NCI-H526 treated with DMSO at 0.1 percent for 48 hours (cell line): ENCODE measurements at places on chromosomes 1 and 21.
A peak's percentile ranks its signal among the peaks of the same experiment; 100 is the strongest.

GRCh38 chr1:175737451-175737850 lies 5.9 kb downstream of the TNR start:
- no peak for DNase-seq

DNA sequence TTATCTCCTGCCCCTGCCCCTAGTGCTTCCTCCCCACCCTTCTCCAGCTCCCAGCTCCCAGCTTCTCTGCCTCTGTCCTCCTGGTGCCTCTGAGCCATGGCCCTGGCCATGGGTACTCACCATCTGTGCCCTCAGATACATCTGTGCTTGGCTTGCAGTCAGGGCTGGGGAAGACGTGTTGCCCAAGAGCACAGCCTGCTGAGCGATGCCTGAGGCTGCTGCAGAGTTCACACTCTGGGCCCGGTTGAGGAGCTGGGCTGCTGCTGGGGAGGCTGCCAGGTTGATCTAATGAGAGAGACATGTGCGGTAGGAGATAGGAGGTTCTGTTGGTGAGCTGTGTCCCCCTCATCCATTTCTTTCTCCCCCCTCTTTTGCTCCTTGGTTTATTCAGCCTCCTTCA lies 49.4 kb upstream of the A3GALT2 start:
- no peak for DNase-seq

- DNase-seq, result no peak
These were observed 164.8 kb downstream of the KCNJ6 start for GRCh38 chr21:37751268-37751975.

DNA sequence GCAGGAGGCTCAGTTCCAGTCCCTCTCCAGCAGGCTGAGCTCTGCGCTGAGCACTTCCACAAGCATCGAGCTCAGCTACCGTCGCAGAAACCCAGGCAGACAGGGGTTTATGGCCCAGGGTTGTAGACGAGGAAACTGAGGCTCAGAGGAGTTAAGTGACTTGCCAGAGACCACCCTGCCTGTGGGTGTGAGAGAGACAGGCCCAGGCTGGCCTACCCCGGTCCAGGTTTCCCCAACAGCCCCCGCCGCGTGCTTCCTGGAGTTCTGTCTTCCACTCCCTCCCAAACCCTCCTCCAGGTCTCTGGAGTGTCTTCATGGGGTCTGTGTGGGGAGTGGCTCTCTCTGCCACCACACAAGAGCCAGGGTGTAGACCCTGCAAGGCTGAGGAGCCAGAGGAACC lies 615.9 kb downstream of the PTPRU start:
- DNase-seq, result no peak

GRCh38 chr1:118461154-118461553 lies 276.1 kb upstream of the SPAG17 start:
- no peak for DNase-seq

- DNase-seq, result no peak
These were observed 183.6 kb downstream of the TTLL7 start for GRCh38 chr1:83815330-83815729.

DNA sequence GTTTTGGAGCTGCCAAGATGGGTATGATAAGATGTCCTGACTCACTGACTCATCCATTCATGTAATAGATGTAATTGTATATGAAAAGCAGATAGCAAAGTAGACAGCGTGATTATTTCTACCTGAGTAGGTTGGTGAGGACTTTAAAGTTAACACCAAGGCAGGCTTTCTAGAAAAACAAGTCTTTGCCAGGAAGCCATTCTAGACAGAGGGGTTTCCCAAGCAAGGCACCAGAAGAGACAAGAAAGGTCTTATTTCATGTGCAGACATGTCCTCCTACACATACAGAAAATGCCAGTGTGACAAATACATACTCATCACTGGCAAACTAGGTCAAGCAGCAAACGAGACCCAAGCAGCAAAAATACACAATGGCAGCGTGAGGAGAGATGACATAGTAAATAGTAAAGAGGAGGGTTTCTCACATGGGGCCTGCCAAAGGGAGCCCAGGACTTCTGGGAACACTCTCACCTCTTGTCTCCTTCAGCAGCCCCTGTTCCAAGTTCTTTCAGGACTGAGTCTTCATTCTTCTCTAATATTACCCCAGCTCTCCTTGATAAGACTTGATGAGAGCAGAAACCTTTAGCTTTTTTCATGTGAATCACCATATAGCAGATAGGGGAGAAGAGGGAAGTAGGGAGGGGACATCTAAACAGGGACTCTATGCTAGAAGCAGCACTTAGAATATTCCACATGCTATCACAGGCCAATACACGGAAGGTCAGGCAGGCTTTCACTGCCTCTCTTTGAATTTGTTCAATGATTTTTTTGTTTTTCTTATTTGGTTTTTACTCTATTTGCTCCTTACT lies 114.6 kb upstream of the ATP1B1 start:
- peak; percentile 73 for DNase-seq

GRCh38 chr1:63023637-63024036 lies 239.7 kb downstream of the ATG4C start:
- DNase-seq, result no peak

DNA sequence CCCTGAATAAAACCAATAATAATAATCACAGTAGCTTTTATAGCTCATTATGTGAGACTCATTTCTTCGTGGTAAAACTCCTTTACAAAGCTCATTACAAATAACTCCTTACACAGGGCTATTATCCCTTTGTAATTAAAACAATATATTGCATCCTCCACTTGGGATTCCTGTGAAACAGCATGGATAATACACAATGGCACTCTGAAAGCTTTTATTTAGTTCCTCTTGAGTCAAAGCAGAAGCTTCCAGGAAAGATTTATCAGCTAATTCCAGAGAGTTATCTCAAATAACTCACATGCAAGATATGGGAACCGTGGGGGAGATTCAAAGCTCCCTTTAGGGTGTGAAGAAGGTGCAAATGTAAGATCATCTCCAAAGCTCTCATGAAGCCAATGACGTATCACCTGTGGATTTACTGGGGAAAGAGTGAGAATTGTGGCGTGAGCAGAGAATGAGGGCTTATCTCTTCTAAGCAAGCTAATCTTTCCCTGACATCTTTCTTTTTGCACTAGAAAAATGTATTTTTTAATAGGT lies 60.4 kb upstream of the GJA5 start:
- no peak for DNase-seq

- DNase-seq, result peak; percentile 21
These were observed 490 bp downstream of the SERINC2 start for GRCh38 chr1:31413405-31414001.

DNA sequence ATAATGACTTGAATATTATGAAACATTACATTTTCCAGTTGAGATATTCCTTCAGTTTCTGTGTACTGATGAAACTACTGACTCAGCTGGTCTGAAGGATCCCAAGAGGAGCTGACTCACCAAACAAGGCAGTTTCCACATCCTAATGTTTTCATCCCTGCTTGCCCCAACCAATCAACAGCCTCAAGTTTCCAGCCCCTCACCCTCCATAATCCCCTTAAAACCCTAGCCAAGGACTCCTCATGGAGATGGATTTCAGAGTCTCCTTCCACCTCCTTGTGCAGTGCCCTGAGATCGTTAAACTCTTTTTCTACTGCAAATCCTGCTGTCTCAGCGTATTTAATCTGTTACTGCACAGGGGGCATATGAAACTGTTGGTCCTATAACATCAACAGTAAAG lies 83.1 kb upstream of the HAO2 start:
- DNase-seq, result no peak

- no peak for DNase-seq
These were observed 2.1 kb upstream of the CIART start for GRCh38 chr1:150280138-150280707.

DNA sequence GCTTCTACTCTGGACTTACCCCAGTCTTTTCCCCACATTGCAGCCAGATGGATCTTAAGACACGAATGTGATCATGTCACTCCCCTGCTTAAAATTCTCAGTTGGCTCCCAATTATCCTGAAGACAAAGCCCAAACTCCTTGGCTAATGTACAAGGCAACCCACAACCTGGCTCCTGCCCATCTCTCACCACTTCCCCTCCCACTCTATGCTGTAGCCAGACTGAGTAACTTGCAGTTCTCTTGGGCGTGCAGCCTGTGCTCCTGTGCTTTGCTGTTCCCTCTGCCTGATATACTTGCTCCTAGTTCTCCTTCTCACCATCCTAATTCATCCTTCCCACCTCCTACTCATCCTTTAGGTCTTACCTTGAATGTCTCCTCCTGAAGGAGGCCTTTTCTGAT lies 56.2 kb downstream of the LGR6 start:
- no peak for DNase-seq

DNA sequence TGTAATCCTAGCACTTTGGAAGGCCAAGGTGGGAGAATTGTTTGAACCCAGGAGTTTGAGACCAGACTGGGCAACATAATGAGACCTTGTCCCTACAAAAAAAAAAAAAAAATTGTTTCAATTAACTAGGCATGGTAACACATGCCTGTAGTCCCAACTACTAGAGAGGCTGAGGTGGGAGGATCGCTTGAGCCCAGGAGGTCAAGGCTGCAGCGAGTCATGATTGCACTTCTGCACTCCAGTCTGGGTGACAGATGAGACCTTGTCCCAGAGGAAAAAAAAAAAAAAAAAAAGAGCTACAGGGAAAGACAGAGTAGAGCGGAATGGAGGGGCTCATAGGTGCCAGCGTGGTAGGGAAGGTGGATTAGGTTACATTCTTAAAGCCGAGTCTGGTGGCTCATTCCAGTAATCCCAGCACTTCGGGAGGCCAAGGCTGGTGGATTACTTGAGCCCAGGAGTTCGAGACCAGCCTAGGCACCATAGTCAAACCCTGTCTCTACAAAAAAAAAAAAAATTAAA lies 21.0 kb upstream of the PADI6 start:
- no peak for DNase-seq

DNA sequence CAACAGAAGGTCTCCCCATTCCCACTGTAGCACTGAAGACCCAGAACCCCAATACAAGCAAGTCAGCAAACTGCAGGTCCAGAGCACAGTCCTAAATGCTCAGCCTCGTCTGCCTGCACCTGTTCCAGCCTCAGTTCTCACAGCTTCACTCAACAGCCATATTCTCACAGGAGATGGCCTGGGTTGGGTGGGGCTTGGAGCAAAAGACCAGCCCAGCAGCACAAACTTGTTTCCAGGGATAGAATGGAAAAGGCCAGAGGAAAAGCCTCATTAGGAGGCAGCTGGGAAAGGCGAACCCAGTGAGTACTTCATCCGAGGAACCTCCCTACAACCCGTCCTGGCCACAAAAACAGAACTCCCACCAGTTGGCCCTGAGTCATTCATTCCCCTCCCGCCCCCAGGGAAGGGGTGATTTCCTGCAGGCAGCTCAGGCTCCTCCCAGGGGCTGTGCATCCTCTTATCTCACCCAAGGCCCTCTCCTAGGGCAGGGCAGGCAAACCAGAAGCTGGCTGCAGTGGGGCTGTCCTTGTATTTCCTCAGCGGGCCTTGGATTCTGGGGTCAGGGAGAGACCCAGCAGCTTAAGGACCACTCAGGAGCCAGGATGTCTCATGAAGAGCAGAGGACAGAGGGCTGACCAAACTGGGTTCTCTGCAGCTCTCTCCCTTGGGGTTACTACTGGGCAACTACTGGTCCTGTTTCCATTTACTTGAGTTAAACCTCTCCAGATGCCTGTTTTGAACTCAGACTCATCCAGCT lies 7.4 kb upstream of the MPL start:
- no peak for DNase-seq

DNA sequence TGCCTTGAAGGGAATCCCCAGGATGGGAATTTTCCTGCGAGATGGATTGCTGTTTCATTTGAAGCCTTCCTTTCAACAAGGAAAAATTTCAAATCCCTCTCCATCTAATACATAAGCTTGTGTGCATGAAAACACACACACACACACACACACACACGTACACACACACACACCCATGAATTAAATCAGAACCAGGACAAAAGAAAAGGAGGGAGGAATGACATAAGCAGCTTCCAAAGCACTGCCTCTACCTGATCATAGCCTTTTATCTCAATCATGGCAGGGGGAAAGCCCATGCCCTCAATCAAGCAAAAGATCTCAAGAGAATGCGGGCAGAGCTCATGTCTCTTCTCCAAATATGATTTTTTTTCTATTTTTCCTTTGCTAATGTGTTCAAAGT lies 139.7 kb downstream of the SLC44A5 start:
- no peak for DNase-seq

DNA sequence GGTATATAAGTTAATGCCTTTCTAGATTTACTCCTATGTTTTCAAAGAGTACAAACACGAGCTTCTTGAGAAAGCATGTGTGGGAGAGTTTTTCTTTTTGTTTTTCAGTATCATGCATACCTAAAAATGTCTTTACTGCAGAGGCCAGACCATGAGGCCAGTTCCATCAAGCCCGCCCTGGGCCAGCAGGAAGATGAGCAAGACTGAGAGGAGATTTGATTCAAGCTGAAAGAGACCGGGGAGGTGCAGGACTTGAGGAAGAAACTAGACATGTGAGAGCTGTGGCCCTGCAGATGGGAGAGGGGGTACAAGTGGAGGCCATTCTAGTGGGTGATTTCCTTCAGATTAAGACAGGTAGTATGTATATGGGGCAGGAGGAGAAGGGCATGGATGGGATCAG lies 33.4 kb upstream of the NTPCR start:
- no peak for DNase-seq

DNA sequence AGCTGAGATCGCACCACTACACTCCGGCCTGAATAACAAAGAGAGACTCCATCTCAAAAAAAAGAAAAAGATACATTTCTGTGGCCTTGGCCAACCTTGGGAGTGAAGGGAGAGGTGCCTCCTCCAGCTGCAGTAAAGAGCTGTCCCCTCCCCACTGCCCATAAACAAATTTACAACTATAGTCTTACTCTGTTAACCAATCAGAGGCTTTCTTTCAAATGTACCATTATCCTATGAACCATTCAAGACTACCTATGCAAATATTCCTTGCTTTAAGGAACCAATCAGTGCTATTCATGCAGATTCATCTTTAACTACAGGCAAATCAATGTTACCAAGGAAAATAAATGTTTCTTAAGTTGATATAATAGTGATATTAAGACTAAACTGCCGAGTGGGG lies 1.0 kb downstream of the CELA2B start:
- no peak for DNase-seq

DNA sequence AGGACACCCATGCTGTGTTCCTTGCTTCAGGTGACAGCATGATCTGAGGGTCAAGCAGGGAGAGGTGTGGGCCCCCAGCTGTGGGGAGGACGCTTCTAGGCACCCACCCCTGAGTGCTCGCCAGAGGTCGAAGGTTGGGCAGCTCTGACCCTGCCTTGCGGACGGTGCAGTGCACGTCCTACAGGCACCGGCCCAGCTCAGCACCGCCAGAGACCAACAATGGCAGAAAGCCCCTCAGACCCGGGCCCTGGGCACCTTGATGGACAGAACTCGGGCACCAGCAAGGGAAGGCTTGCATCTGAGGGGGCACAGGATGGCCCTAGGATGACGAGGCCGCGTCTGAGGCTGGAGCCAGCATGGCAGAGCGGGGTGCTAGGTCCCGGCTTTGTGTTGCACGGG lies 24.7 kb downstream of the NADK start:
- no peak for DNase-seq

DNA sequence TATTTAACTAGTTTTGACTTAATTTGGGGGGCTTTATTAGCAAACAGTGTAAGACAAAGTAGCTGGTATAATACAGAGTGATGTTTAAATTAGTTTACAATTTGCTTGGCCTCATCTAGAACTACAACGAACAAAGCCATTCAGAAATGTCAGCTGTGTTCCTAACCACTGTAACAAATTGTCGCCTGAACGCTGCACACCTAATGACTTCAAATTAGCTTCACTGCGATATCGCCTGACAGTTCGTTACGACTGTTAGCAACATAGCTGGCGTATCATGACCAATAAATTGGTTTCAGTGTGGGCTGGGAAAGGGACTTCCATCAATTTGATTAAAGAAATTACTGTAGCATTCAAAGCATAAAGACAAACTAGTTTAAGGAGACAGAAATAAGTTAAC lies 139.8 kb upstream of the USH2A start:
- no peak for DNase-seq

GRCh38 chr21:18545908-18546307 lies 142.3 kb upstream of the TMPRSS15 start:
- DNase-seq, result no peak

- peak; percentile 18 for DNase-seq
These were observed 13.9 kb upstream of the CAMK1G start for GRCh38 chr1:209569455-209570207.
